ENCODE measurements at places on chromosomes 2 and 18.

DNA sequence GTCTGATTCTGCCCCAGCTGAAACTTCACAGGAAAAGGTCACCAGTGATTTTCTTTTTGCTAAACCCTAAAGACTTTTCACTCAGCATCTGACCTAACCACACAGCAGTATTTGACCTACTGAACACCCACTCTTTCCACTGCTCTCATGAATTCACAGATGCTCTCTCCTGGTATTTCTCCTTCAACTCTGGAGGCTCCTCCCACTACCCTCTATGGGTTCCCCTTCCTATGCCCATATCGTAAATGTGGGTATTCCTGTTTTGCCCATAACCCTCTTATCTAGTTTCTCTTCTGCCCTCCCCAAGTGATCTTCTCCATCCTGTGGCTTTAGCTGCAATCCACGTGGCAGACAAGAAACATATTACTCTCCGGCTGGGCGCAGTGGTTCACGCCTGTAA lies 7.6 kb downstream of the PLEKHM3 start:
- no peak for DNase-seq

DNA sequence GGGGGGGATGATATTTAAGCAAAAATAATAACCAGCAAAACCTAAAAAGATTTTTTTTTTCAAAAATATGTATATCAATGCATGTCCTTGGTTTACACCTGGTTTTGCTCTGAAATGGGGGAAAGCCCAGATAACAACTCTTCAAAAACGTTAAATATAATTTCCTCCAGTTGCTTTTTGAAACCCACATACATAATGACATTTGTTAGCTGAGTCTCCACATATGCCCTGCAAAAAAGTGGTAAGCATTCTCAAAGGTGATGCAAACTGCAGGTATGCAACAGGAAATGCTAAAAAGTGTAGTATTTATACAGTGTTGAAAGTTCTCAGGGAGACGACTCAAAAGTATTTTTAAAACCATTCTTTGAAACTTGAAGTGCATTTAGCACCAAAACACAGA lies 258.6 kb downstream of the ZEB2 start:
- no peak for DNase-seq

GRCh38 chr2:14330884-14331283 lies 301.6 kb upstream of the LRATD1 start:
- no peak for DNase-seq

DNA sequence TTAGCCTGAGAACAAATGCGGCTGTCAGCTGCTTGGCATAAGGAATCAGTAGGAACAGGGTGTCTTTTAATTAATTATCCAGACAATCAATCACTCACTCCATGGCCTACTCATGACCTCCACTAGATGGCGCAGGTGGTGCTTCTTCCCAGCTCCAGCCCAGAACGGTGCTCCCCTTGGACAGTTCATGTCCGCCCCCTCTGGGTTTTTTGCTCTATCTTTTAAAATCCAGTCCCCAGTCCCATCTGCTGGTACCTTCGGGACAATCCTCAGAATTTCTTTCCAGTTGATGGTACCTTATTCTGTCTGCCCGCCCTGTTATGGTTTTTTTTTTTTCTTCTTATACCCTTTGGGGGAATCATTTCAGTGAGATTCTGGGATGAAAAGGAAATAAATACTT lies 99.8 kb downstream of the CACNB4 start:
- DNase-seq, result peak; percentile 58

GRCh38 chr2:11435036-11435435 lies 30.9 kb downstream of the E2F6 start:
- DNase-seq, result no peak

DNA sequence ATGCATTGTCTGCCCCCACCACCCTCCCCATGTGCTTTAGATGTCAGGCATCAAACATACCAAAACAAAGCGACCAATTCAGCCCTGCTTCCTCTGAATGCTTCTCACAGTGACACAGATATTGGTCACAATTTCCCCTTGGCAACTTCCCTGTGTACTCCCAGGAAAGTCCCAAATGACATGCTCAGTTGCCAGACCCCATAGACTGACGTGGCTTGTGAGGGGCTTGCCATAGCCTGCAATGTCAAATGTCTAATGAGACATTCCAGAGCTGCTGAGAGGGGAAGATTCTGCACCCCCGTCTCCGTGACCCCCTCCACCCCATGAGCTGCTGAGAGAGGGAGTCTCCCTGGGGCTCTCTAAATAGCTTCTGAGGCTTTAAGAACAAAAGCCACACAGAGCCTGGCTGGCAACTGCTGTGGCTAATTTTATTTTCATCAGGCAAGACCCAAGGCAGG lies 47.3 kb downstream of the RFTN2 start:
- no peak for DNase-seq

- no peak for DNase-seq
Measured at GRCh38 chr2:113965644-113966043, 75.8 kb downstream of the ACTR3 start.

GRCh38 chr2:109237792-109238191 lies 108.8 kb downstream of the SH3RF3 start:
- no peak for DNase-seq

DNA sequence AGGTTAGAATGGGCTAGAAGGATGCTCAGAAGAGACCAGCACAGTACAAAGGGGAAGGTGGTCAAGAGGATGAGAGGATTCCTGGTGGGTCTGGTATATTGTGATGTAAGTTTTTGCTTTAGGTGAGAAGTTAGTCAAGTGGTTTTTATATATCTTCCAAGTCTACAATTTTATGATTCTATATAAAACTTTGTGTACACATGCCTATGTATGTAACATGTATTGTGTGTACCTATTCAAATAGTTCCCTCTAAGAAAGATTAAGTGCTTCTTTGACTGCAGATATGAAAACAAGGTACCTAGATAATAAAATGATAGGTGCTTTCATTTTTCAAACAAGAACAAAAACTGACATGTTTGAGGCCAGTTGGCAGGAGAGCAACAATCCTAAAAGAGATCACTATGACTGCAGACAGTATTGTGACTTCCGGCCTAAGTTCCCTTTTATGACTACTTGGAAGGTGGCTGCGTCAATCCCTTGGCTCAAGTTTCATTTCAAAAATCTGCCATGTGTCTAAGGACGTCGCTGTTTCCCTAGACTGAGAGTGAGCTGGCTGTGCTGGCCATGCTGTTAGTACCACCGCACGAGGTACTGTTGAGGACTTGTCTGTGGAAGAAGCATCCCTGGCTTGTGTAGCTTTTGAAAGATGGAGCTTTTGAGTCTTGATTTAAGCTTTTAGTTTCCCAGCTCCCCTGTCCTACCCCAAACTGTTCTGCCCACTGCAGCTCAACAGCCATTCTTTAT lies 123.1 kb downstream of the PRPF40A start:
- DNase-seq, result no peak

DNA sequence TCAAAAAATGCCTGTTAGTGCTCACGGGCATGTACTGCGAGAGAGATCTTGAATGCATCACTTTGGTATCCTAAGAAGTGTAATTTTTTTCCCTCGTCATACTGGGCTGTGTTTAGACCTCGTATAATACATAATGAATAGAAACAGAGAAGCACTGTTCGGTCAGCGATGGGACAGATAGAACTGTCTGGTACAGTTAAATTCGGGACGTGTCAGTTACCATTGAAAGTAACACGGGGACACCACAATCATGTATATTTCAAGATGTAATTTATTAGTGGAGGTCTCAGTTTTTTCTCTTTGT lies 1.8 kb downstream of the PKP4 start:
- DNase-seq, result no peak

- DNase-seq, result no peak
Measured at GRCh38 chr2:188810586-188810985, 163.6 kb upstream of the COL3A1 start.

- no peak for DNase-seq
Measured at GRCh38 chr2:14896330-14897030, 264.0 kb downstream of the LRATD1 start.

- no peak for DNase-seq
Measured at GRCh38 chr18:29928081-29928480, 1114.5 kb downstream of the DSC3 start.

GRCh38 chr2:70702711-70703395 lies 65.1 kb downstream of the ADD2 start:
- no peak for DNase-seq

DNA sequence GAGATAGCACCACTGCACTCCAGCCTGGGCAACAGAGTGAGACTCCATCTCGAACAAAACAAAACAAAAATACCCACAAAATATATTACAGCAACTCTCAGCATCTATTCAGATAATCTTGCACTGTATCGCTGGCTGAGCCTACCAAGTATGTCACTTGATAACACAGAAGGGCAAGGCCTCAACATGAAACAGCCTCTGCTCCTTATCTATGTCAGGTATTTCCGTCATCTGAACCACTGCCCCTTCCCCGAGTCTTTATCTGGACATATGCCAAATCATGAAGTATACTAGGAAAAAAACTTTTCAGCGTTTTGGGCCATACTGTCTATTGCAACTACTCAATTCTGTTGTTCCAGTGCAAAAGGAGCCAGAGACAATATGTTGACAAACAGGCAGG lies 17.7 kb downstream of the PDIA6 start:
- DNase-seq, result no peak

- DNase-seq, result peak; percentile 57
Measured at GRCh38 chr2:55862673-55863390, 60.8 kb downstream of the EFEMP1 start.

DNA sequence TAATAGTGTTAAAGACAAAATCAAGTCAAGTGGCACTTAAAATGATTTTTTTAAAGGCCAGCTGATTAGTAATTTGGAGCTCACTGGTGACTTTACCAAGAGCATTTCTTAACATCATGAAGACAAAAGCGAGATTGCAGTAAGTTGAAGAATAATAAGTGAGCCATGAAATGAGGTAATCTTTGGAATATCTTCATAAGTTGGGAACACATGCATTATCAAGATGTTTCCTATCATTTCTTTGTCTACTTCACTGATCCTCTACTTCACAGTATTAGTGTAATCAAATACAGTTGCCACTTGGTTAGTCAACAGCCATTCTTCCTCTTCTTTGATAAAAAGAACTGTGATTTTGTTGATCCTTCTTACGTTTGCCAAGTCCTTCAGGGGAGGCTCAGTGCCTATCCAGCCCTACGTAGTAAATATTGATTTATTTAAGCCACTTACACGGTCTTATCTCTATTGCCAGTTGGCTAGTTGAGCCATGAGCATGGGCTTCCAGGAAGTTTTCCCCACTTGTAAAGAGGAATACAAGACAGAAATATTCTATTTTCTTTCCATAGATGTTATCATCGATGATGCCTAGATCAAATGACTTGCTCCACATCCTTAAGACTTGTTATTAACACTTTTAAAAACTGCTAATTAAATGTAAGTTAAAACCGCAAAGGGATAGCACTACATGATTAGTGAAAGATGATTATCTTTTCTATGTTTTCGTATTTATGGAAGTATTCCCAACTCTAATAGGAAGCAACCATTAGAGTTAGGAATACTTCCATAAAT lies 46.1 kb downstream of the YES1 start:
- no peak for DNase-seq

DNA sequence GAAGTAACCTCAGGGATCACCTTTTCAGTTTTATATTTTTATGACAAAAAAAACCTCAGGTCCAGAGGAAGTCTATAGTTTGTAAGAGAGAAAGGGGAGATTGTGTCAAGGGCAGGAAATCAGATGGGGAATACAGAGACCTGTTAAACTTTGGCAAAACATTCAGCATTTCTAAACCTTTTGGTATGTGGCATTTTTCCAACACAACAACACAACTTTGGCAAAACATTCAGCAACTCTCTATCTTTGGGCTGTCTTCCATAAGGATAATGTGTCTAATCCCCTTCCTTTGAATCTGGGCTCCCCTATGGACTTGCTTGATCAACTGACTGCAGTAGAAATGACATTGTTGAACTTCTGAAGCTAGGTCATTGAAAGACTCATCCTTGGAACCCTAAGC lies 220.6 kb upstream of the CCDC68 start:
- no peak for DNase-seq

GRCh38 chr2:229433351-229433750 lies 162.3 kb upstream of the PID1 start:
- DNase-seq, result no peak

GRCh38 chr2:237520290-237520689 lies 33.2 kb downstream of the MLPH start:
- DNase-seq, result no peak
